ENCODE measurements at places on chromosomes 16 and 17. TPM values are rescaled to one million over a fixed set of nuclear protein-coding genes. Genes with fewer than 3 reads are reported as not detected.

Gene PRAC1
- polyA plus RNA-seq = not detected

Gene SHISA9
- polyA plus RNA-seq = 0.21 TPM

Gene ZFPM1
- 1.6 TPM for polyA plus RNA-seq

Gene STH
- 1.6 TPM for polyA plus RNA-seq

Gene KRT28
- polyA plus RNA-seq = not detected

Gene SEPTIN12
- not detected for polyA plus RNA-seq

Gene KRT23
- polyA plus RNA-seq = not detected

DNA sequence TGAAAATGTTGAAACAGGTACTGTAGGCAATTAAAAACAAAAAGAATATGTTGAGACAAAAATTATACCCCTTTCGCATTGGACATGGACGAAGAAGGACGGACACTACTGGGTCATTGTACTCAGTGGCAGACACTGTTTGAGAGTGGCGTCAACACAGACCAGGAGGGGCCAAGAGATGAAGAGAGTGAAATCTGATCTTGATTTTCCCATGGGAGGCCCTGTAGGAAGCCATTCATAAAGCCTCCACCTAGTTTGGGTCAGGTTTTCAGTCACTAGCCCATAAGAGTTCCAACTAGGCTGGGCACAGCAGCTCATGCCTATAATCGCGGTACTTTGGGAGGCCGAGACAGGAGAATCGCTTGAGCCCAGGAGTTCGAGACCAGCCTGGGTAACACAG lies 23.6 kb upstream of the SMURF2 start:
- DNase-seq = no peak

DNA sequence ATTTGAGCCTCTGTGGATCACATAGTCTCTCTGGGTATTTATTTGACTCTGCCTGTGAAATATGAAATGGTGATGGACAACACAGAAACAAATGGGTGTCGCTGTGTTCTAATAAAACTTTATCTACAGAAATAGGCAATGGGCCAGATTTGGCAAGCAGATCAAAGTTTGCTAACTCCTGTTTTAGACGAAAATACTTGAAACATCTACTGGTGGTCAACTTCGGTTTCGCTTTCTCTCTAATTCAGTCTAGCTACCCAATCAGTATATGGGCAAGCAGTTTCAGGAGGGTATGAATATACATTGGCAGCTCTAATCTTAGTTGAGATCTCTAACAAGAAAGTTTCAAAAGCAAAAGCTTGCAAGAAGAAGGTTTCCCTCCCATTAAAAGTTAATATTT lies 60.1 kb upstream of the DYNLRB2 start:
- no peak for DNase-seq

DNA sequence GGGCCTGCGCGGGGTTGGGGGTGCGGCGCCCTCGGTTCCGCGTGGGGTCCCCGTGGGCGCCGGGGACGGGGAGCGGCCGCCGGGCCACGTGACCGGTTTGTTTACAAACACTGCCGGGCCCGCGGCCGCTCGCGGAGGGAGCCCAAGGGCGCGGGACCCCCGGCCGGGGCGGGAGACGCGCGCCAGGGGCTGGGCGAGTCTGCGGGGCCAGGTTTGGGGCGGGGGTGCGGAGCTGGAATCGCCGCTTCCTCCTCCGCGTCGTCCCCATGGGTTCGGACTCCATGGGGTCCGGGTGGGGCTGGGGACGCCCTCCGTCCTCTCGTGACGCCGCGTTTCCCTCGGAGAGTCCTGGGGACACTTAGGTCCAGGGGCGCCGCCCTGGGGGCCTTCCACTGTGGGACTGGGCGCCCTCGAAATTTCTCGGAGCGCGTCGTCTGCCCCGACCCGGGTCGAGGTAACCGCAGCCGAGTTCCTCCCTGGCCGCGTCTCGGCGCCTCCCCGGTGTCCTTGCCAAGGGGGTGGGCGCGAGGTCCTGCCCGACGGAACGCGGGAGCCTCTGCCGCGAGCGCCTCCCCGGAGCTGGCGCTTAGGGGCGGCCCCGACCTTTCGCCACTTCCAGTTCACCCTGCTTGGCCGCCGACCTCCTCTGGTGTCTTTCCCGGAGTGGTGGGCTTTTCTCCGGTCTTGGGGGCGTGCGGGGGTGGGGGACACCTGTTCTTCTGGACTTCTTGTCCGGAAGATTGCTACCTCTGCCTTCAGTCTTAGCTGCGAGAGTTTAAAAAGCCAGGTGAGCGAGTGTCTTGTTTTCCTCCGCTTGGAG lies 684 bp downstream of the YPEL2 start:
- DNase-seq = peak; percentile 70

DNA sequence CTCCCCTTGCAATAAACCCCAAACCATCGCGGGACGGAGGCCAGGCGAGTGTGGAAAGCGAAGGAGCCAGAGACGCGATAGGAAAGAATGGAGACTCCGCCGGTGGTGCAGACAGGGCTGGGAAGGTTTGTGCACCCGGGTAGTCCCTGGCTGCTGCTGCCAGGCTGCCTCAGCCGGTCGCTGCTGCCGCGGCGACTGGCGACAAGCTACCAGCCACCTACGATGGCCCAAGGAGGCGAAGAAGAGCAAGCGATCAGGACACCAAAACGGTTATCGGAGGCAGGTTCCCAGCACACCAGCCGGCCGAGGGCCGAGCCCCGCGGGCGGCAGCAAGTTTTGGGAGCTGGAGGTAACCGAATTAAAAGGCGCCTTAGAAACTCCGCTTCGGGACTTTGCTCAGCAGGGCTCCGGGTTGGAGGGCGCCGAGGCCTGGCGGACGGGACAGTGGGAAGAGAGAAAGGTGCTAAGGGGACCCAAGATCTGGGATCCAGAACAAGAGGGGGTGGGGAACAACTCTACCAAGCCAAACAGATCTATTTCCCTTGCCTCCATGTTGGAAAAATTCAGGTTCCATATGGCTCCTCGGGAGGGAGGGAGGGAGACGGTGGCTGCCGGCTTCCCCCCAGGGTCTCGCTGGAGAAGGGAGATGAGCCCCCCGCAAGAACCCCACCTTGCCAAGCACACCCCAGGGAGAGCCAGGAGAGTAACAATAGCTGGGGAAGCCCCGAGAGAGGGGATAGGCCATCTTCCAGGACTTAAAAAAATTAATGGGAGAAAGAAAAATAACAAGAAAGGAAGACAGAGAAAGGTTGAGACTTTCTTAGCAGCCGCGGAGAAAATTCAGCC lies 9.7 kb upstream of the HOXB2 start:
- DNase-seq = no peak

GRCh38 chr16:83109490-83110125 lies 482.8 kb downstream of the CDH13 start:
- no peak for DNase-seq

DNA sequence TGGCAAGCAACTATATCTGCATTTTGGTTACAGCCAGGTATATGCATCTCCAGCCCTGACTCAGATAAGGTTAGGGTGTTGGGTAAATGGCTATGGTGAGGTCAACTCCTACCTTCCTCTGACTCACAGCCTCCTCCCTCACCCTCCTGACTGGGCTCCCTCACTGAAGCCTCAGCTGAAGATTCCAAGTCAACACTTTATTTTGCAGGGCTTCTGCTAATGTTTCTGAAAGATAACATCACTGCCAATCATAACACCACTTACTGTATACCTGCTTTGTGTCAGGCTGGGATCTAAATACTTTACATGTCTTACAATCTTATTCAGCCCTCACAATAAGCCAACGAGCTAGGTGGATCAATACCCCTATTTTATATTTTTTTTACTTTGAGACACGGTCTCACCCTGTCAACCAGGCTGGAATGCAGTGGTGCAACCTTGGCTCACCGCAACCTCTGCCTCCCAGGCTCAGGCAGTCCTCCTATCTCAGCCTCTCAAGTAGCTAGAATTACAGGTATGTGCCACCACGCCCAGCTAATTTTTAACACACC lies 47.8 kb upstream of the GCSH start:
- no peak for DNase-seq

- no peak for DNase-seq
Measured at GRCh38 chr17:29977836-29978235, 36.4 kb downstream of the EFCAB5 start.

GRCh38 chr17:1590029-1590746 lies 27.6 kb upstream of the PITPNA start:
- DNase-seq = peak; percentile 86

- DNase-seq = no peak
Measured at GRCh38 chr16:11725457-11725856, 17.2 kb downstream of the TXNDC11 start.

DNA sequence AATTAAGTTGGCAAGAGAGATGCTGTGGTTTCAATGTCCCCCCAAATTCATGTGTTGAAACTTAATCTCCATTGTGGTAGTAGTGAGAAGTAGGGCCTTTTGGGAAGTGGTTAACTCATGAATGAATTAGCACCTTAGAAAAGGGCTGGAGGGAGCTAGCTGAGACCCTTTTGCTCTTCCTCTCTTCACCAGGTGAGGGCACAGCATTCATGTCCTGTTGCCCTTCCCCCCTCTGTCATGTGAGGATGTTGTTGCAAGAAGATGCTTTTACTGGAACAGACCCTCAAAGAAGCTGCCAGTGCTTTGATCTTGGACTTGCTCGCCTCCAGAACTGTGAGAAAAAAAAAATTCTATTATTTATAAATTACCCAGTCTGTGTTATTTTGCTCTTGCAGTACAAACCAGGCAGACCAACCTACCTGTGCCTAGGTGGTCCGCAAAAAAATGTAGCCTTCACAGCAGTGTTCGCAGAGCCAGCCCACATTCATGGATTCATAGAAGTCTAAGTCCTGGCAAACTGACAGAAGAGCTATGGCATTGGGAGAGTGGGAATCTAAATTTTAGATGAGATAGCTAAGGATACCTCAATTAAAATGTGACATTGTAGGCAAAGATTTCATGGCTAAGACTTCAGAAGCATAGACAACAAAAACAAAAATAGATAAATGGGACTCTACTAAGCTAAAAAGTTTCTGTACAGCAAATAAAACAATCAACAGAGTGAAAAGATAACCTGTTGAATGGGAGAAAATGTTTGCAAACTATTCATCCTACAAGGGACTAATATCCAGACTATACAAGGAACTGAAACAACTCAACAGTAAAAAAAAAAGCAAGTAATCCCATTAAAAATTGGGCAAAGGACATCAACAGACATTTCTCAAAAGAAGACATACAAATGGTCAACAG lies 32.0 kb upstream of the ABCA5 start:
- DNase-seq = no peak

GRCh38 chr17:74568106-74568873 lies 981 bp upstream of the CD300H start:
- DNase-seq = no peak

- no peak for DNase-seq
Measured at GRCh38 chr16:69827524-69827923, 65.4 kb downstream of the WWP2 start.
